ENCODE measurements at places on chromosomes 13 and 19.

DNA sequence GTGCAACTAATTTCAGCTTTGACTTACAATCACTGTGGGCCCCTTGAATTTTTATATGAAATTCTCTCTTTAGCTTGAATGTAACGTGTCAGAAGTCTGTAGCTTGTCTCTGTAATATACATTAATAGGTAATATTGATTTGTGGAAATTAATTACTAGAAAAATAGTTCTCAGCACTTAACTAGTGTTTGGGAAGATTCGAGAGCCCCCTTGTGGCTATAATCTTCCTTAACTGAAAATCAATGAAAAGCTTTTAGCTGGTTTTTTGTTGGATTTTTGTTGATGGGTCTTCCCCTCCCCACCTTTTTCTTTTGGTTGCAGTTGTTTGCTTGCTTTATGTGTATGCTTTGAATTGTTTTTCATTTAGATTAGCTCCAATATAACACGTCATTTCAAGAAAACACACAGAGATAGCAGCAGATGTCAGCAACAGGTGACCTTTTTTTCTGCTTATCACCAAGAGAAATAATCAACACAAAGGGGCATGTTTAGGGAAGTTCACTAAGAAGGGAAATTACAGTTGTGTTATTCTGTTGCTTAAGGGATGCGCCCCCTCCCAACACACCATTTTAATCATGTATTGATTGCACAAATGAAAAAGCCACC, 176.8 kb downstream of the OXGR1 start:
- peak; percentile 11 for DNase-seq

DNA sequence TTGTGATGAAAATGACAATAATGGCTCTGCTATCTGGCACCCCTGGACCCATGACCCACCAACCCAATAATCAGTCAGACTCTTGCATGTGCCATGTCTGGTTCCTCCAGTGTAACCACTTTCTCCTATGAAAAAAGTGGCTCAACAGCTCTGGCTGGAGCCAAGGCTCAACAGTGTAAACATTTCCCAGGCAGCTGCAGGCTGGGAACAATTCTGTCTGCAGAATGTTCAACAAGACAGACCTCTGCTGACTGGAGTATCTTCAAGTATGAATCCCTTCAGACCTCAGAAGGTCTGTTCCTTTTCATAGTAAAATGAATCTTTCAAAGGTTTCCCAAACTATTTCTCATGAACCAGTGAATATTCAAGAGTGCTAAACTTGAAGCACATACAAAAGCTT, 410.1 kb upstream of the HTR2A start:
- no peak for DNase-seq

DNA sequence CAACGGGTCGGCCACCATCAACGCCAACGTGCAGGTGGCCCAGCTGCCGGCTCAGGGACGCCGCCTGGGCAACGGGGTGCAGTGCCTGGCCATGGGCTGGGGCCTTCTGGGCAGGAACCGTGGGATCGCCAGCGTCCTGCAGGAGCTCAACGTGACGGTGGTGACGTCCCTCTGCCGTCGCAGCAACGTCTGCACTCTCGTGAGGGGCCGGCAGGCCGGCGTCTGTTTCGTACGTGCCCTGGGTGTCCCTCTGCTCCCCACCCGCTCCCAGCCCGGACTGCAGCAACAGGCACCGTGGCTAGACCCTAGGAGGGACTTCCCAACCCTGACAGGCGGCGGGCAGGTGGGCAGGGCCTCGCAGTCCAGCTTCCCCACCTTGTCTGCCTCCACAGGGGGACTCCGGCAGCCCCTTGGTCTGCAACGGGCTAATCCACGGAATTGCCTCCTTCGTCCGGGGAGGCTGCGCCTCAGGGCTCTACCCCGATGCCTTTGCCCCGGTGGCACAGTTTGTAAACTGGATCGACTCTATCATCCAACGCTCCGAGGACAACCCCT, 3.5 kb downstream of the ELANE start:
- DNase-seq, result no peak

GRCh38 chr19:16117594-16118033, 5.9 kb downstream of the RAB8A start:
- DNase-seq, result no peak

GRCh38 chr13:54637366-54637765, 1608.8 kb downstream of the OLFM4 start:
- DNase-seq, result peak; percentile 10

DNA sequence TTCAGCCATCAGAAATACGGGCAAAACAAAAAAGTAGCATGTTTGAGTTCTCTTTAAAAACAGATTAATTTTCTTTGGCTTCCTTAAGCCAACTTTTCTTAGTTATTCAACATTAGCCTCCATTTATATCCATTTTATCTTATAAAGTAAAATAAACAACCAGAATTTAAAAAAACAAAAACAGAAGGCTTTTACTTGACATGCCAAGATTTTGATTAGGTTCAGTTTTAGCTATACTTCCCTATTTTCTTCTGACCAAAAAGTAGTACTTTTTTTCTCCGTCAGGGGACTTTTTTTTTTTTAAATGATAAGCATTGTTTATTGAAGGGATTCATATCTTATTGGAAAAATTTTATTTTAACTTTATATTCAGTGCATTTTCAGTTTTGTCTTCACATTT, 18.1 kb downstream of the RNASEH2B start:
- DNase-seq, result no peak

- DNase-seq, result no peak
These were observed 1.3 kb upstream of the FFAR1 start for GRCh38 chr19:35346193-35347052.

DNA sequence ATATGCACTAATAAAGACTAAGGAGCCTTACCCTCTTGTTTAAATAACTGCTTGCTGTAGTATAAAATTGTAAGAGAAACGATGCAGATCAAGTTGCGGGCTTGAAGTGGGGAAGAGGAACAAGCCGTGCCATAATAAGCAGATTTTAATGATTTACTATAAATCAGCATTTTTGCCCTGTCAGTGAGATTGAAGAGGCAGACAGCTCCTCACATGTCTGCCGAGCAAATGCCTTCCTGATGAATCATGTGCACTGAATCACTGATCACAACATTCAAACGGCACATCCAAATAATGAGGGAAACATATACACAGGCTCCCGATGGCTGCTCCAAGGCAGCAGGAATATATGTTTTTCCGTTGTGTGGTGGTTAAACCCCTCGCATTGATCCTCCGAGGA, 282.9 kb downstream of the TSHZ3 start:
- DNase-seq, result peak; percentile 91

- no peak for DNase-seq
These were observed 48.1 kb downstream of the IRS2 start for GRCh38 chr13:109738298-109738746.
